ENCODE measurements at places on chromosomes 6 and 20.

GRCh38 chr20:58227391-58228102 lies 906 bp downstream of the ANKRD60 start:
- DNase-seq = no peak

DNA sequence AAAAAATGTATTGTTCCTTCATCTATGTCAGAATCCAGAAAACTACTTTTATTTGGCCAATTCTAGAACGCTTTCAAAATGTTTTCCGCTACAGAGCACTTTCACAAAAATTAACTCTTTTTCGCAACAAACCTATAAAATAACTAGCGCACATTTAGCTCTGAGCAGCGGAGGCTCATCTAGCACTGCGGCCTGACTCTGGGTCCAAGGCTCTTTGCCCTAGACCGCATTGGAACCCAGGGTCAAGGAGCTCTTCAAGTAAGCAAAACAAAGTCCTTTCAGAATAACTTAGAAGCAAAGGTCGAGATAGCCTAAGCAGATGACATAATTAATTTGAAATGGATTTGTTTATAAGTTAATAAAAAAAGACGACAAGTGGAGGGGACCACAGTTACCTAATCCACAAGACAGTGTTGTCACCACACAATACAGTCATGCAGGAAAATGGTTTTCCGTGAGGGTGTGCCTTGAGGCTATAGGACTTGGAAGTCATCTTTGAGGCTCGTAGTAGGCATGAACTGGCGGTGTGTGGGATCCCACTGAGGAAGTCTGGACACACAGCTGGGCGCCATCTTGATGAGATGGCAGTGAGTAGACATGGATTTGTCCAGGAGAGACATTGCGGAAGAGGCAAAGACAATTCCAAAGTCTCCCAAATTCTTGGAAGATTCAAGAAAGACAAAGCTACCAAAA lies 29.2 kb upstream of the IRF4 start:
- no peak for DNase-seq

- DNase-seq = no peak
Observed at GRCh38 chr20:63547725-63548480, at the start of gene SRMS. TSS of gene SRMS (minus strand) at chr20:63547749. CDS start at chr20:63547463, 286 bp downstream.

- DNase-seq = no peak
Observed at GRCh38 chr6:124633655-124634054, 328.6 kb upstream of the RNF217 start.

DNA sequence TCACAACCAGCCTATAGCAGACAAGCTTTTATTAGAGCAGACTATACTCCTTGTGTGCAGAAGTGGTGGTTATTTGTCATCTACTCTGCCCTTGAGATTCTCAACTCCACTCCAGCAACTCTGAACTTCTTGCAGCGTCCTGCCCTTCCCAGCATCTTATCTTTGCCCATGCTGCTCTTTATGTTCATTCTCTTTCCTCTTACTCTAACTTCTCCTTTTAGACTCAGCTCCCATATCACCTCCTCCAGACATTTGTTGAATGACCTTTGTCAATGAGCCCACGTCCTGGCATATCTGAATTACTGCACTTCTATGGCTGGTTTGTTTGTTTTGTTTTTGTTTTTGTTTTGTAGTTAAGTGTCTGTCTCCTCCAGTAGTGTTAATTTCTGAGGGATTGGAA lies 81.2 kb downstream of the KCNQ5 start:
- DNase-seq = no peak

GRCh38 chr6:100430962-100431361 lies 33.8 kb downstream of the SIM1 start:
- no peak for DNase-seq

GRCh38 chr20:32577657-32578056 lies 7.5 kb downstream of the NOL4L start:
- no peak for DNase-seq

DNA sequence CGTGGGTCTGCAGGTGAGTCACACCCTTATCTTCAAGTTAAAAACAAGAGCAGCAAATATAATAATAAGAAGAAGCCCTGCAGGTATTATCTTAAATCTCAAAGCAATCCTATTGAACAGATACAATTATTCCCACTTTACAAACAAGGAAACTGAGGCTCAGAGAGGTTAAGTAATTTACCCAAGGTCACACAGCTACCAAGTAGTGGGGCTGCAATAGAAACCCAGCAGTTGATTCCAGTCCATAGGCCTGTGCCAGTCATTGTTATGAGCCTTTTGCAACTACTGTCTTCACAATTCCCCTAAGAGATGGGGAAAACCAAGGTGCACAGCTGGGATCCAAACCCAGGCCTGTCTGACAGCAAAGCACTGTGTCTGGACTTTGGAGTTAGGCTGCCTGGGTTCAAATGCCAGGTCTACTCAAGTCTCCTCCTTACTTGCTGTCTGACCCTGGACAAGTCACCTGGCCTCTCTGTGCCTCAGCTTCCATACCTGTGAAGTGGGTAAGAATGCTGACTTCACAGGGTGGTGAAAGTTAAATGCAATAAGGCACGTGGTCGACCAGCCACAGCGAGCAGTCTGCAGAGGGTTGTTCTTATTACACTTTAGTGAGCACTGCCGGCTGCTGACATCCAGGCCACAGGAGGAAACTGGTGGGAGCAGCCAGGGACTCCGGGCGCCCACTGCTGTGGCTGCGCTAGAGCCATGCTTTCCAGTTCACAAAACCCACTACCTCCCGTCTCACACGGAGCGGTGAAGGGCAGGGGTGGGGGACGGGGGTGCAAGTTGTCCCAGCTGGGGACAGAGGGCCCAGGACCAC lies 6.1 kb downstream of the MYL9 start:
- no peak for DNase-seq

GRCh38 chr6:104483225-104483834 lies 376.4 kb downstream of the HACE1 start:
- DNase-seq = no peak

GRCh38 chr6:111813237-111813636 lies 60.0 kb downstream of the FYN start:
- DNase-seq = peak; percentile 78

DNA sequence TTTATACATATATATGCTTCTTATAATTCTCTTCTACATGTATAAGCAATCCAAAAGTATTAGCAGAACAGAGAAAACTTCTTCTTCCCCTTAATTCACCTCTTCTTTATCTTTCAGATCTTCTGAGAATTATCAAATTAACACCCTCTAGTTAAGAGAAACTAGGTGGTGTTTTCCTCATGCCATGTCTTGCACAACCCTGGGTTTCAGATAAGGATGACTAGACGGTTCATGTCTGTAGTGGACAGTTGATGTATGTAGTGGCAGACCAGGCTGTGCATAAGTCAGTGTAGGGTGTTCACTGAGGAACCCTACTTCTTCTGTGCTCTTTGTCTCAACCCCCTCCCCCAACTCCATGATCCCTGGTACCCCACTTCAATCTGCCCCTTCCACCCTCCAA lies 187.3 kb downstream of the SAMD5 start:
- peak; percentile 59 for DNase-seq

DNA sequence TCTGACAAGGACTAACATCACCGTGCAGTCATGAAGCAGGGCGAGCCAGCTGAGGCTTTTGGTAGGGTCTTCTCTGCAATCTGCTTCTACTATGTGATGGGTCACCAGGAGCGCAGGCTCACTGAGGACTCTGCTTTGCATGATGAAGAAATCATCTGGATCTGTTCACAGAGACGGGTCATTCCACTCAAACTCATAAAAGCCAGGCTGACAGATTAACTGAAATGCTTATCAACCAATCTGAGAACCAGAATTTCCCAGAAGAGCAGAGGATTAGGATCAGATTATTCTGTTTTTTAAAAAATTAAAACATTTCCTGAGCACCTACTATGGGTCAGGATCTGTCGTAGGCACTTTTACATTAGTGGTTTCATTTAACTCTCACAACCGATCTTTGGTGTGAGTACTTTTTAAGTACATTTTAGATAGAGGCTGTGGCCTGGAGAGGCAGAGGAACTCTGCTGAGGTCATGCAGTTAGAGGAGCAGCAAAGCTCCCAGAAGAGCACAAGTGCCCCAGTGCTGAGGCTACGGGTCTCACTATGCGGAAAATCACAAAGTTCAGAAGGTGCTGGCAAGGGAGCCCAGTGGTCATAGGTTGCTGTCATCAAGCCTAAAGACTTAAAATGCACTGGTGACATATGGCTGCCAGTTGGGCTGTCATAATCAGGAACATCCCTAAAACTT lies 109.1 kb downstream of the BACH2 start:
- no peak for DNase-seq

DNA sequence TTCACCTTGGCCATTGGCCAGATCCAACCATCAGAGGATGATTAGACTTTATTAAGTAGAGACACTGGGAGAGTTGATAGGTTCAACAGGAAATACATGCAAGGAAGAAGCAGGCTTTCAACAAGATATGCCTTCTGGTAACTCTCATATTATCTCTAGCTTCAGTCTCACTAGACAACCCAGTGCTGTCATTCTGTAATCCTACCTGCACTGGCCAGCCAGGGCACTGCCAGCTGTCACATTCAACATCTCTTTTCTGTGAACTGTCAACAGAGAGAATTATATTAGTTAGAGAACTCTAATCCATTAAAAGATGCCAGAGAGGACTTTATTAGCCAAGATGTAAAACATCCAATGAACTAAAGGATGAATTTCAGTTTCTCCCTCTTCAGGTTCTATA lies 337.9 kb upstream of the JAG1 start:
- DNase-seq = no peak

All from NCI-H226 (cell line).